Globus pallidus (tissue), 1 donor: ENCODE measurements at places on chromosomes 3 and 15.

DNA sequence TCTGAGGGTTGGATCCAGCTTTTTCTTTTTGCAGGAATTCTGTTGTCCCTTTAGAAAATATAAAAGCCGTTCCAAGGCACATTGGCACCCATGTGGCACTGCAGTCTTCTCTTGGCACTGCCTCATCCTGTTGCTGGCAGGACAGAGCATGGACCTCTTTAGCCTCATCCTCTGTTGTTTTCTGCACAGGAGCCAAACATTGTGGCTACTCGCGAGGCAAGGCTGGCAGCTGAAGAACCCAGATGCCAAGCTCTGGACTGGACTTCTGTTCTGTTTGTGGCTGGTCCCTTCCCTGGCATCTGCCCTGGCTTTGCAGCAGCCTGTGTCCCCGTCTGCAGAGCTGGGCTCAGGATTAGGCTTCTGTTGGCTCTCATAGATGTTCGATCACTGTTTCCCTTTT is 224.7 kb upstream of the TBC1D5 start:
- peak; percentile 95 for DNase-seq

- no peak for DNase-seq
Measured at GRCh38 chr3:38327335-38328009, 19.1 kb upstream of the XYLB start.

DNA sequence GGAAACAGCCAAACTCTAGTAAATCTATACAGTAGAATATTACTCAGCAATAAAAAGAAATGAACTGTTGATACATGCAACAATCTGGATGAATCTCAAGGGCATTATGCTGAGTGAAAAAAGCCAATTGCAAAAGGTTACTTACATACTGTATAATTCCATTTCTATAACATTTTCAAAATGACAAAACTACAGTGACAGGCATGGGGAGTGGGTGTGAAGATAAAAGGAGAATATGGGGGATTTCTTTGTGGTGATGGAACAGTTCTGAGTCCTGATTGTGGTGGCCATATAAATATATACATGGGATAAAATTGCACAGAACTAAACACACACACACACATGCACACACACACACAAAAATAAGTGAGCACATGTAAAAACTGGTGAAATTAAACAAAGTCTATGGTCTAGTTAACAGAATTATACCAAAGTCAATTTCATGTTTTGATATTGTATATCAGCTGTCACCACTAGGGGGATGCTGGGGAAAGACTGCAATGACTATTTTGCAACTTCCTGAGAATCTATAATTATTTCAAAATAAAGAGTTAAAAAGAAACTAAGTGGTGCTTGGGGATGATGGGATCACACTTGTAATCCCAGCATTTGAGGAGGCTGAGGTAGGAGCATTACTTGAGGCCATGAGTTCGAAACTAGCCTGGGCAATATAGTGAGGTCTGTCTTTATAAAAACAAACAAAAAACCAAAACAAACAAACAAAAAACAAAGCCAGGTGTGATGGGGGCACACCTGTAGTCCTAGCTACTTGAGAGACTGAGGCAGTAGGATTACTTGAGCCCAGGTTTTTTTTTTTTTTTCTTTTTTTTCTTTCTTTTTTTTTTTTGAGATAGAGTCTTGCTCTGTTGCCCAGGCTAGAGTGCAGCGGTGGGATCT is 66.0 kb downstream of the SPTSSB start:
- DNase-seq = no peak

DNA sequence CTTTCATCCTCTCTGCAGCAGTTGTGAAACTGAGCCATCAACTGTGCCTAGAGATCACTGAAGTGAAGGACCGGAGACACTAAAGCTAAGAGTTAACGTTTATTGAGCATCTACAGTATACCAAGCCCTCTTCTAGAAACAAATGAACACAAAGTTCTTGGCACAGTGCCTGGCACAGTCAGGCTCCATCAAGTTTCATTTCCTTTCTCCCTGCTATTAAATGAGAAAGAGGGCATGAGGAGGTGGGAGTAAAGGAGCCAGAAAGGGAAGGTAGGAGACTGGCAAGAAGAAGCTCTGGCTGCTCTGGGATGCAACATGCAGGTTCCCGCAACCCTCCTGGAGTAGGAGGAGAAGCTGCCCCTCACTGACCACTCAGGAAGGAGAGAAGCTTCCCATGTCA is 30.6 kb downstream of the CYP19A1 start:
- DNase-seq = no peak

DNA sequence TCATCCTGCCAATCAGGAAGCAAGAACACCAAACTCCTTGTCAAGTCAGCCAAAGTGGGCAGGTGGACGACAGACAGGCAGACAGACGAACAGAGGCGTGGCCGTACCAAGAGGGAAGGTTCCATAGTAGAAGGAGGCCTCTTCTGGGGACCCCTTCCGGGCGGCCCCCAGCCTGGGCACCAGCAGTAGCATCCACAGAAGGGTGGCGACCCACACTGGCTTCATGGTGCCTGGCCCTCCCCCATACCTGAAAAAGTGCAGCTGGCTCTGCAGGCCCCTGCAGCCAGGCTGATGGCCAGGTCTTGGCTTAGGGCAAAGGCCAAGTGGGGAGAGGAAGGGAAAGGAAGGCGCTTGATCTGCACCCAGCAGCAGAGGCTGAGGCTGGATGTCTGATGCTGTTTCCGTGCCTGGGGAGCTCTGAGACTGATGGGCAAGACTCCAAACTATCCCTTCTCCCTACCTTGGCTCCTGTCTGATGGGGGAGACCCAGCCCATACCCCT is 607 bp downstream of the LCTL start:
- no peak for DNase-seq

- no peak for DNase-seq
Measured at GRCh38 chr15:62544446-62544845, 379.4 kb upstream of the C2CD4B start.

DNA sequence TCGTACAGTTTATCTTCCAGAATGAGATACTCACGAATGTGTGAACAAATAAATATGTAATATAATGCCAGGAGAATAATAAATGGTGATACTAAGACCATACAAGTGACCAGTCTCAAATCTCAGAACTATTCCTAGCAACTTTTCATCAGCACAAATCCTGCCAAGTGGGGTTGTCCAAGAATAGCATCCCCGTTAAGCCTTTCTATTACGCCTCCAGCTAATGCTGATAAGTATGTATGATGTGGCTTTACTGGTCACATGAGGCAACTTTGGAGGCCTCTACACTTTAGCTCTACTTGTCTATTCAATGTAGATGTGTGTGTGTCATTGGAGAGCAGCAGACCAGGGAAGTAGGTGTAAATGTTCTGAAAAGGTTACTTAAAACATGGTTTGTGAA is 129.5 kb downstream of the KCNMB2 start:
- DNase-seq = no peak

- DNase-seq = peak; percentile 76
Measured at GRCh38 chr3:135141160-135141559, 346.1 kb downstream of the EPHB1 start.

DNA sequence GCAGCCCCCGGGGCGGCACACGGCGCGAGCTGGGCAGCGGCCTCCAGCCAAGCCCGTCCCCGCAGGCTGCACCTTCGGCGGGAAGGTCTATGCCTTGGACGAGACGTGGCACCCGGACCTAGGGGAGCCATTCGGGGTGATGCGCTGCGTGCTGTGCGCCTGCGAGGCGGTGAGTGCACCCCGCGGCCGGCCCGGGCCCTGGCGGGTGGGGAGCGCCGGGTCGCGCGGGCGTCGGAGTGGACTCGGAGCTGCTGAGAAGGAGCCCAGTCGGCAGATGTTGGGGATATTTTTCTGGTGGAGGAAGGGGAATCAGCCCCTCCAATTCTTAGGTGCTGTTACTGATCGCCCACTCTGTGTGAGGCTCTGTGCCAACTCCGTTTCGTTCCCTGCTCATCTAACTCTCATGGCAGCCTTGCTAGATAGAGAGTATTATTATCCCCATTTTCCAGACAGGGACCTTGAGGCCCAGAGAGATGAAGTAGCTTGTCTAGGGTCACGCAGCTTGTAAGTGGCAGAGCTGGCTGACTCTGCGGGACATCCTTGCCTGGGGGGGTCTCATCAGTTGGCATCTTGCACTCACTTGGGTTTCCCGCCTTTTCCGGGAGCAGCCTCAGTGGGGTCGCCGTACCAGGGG is 890 bp downstream of the CHRD start:
- no peak for DNase-seq

- DNase-seq = no peak
Measured at GRCh38 chr15:84799511-84800187, 17.5 kb upstream of the ALPK3 start.

GRCh38 chr3:24389108-24390090 is 105.3 kb downstream of the THRB start:
- DNase-seq = no peak
